ENCODE measurements at places on chromosomes 16 and 17.
A peak's percentile ranks its signal among the peaks of the same experiment; 100 is the strongest.

- DNase-seq = no peak
These were observed 896.8 kb downstream of the CDH11 start for GRCh38 chr16:64225036-64225435.

DNA sequence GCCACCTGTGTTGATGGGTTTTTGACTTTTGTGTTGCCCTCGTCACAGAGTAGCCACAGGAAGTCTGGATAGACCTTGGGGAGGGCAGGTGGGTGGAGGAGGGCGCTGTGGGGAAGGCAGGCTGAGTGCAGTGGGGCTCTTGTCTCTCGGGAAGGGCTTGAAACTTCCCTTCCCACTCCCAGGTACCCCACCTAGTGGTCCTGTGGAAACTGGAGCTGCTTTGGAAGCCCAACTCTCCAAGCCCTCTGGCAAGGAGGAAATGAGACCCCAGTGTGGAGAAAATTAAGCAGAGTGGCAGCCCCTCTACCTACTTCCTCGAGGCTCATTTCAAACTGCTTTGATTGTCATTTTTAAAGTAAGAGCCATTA, 9.2 kb downstream of the CA5A start:
- DNase-seq = no peak

DNA sequence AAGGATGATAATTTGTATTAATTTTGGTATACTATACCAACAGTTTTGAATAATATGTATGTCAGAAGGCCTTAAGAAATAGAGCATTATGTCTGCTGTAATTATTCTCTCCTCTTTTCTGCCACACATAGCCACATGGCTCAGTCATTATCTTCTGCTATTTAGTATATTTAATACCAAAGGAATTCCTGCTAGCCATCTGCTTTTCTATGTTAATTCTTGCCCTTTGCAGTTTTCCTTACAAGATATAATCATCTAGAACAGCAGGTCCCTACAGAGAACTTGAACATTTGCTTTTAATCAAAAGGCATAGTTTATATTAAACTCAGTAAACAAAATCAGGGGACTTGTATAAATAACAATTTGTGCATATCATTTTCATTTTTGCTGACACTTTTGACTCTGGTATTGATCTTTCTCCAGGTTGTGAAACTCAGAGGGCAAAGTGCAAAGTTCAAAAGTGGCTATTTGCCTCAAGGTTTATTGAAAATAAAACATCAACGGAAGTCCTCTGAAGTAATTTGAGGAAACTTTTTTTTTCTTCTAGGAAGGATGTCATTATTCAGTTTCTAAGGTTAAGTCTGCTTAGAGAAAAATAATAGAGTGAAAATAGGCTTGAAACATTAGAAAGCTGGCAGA, 702.0 kb downstream of the KCNJ2 start:
- no peak for DNase-seq

GRCh38 chr17:83081684-83082201, 2.3 kb downstream of the METRNL start:
- peak; percentile 29 for DNase-seq

DNA sequence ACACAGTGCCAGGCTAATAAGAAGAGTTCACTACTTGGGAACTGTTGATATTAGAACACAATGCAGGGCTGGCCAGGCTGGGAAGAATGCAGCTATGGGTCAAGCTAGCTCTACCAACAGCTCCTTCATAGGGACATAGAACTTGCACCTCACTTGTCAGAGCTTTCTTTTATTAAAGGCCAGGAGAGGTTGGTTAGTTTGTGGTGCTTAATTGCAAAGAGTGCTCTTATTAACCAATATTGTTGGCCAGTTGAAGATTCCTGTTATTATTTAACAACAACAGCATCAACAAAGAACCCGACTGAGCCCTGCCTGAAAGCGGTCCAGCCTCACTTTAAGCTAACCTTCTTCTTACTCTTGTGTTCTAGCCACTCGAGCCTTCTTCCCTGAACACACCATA, 43.4 kb upstream of the ANKFN1 start:
- no peak for DNase-seq

DNA sequence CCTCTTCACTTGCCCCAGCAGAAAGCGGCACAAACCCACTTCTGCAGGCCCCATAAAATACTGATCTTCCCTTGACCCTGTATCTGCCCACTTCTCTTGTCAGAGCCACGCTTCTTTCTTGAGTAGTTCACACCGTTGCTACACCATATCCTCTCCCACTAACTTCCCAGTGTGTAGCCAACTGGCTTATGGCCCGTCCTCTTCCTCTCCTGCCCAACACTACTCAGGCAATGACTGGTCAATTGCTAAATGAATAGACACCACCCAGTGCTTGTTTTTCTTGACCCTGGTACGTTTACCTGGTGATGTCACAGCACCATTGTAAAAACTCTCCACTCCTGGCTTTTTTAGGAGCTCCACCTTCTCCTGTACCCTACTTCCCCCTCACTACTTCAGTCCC, 86.9 kb downstream of the NDEL1 start:
- DNase-seq = no peak

GRCh38 chr17:64320613-64321553, 57.8 kb upstream of the TEX2 start:
- peak; percentile 19 for DNase-seq

- no peak for DNase-seq
These were observed 86.1 kb upstream of the HSBP1 start for GRCh38 chr16:83721676-83722075.

DNA sequence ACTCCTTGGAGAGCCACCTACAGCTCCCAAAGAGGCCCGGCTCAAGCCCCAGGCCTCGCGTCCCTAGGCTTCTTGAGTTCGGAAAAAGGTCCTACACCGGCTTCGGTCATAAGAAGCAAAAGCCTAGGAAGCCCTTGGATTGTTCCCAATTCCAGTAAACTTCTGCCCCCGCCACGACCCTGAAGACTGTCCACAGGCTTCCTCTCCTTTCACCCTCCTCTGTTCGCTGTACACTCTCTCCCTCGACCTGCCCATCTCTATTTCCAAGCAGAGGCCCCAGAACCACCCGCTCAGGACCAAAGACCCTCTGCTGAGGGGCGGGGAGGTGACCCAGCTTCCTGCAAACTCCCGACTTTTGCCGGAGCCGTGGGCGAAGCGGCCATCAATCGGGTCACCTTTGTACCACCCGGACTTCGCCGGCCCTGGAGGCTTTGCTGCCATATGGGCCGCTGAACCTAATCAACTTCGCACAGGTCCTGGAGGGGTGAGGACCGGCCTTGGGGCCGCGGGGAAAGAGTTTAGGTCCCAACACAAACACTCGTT, 2.7 kb downstream of the HOXB2 start:
- DNase-seq = no peak

DNA sequence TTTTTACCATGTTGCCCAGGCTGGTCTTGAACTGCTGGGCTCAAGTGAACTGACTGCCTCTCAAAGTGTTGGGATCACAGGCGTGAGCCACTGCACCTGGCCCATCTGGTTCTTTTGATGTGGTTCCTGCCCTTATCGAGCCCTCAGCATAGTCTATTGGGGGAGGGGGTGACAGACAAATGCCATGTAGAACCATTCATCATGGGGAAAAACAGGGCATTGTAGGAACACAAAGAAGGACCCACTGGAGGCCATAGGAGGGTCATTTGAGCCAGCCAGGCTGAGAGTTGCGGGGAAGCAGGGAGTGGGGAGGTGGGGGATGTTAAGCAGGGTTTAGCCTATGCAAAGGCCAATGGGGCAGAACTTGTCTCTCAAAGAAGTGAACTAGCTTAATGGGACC, 11.9 kb downstream of the SEC14L5 start:
- DNase-seq = no peak

DNA sequence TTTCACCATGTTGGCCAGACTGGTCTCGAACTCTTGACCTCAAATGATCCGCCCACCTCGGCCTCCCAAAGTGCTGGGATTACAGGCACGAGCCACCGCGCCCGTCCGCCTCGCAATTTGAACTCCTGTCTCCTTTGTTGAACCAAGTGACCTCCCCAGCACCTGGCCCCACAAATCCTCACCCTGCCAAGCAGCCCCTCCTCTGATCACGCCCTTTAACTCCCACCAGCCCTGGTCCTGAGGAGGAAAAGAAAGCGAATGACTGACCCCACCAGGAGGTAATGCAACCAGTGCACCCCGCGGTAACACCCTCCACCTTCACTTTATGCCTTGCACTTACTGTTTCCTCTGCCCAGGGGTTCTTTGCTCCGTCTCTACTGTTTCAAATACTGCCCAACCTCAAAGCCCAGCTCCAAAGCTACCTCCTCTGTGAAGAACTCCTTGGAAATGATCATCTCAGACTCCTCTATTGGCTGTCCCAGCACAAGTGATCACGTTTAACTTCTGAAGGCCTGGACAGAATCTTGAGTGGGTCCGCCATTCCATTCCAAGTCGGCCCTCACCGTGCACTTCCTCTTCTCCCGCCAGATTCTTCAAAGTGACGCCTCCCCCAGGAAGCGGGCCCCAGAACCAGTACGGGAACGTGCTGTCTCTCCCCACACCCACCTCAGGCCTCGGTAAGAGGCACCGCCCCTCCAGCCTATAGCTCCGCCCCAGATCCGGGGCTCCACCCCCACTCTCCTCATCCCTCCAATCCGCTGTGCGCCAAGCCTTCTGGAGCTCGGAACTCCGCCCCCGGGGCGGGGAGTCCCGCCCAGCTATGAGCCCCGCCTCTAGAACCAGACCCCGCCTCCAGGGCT, 4.4 kb downstream of the CD19 start:
- peak; percentile 57 for DNase-seq

DNA sequence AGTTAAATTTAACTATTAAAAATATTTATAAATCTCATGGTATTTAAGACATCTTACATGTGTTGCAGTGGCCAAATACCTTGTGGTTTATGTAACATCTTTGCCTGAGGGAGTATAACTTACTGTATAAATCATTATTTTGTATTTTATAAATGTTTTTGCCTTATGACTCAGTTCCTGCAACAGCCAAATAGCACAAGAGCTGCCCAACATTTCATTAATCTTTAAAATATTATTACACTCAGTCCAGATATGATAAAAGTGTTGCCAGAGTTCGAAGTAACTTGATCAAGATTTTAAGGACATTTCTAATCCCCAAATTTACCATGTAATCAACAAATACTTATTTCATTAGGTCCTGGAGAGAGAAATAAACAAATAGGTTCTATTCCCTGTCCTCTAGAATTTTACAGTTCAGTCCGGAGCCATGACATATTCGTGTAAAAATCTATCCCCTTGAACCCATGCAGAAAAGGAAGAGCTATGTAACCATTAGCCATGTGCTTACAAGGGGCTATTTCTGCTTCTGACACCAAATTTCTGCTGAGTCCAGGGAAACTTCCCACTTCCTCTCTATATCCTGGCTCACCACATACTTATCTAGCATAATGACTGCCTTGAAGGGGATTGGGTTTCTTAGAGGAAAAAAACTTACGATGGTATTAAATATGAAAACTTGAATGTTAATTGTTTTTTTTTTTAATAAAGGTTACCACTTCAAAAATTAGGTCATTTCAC, 44.0 kb downstream of the IRX6 start:
- no peak for DNase-seq

- DNase-seq = no peak
These were observed 67.9 kb downstream of the N4BP1 start for GRCh38 chr16:48542020-48542473.

DNA sequence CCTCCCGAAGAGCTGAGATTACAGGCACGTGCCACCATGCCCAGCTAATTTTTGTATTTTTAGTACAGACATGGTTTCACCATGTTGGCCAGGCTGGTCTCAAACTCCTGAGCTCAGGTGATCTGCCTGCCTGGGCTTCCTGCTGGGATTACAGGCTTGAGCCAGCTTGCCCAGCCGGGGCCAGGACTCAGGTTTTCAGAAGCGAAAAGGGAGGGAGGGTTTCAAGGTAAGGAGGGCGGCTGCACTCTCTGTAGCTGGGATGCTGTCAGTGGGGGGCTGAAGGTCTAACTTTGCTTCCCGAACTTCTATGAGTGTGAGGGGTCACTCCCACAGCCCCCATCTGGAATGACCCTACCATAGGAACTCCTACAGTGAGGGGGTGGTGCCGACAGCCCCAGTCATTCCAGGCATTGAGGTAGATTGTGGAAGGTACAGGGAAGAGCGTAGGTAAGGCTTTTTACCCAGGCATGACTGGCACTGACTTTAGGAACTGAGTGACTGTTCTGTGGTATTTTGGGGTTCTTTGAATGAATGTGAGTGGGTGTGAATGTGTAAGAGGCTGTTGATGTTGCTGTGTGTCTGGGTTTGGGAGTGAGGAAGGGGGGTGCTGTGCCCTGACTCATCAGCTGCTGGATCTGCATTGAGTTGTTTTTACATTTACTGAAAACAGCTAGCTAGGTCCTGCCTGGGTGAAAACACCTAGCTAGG, 3.8 kb upstream of the C1QL1 start:
- peak; percentile 49 for DNase-seq

- DNase-seq = no peak
These were observed at the start of gene C16orf96 for GRCh38 chr16:4556112-4556511. Gene C16orf96, plus strand, starts transcription at chr16:4556340. Its CDS starts 150 bp downstream, at chr16:4556490.

DNA sequence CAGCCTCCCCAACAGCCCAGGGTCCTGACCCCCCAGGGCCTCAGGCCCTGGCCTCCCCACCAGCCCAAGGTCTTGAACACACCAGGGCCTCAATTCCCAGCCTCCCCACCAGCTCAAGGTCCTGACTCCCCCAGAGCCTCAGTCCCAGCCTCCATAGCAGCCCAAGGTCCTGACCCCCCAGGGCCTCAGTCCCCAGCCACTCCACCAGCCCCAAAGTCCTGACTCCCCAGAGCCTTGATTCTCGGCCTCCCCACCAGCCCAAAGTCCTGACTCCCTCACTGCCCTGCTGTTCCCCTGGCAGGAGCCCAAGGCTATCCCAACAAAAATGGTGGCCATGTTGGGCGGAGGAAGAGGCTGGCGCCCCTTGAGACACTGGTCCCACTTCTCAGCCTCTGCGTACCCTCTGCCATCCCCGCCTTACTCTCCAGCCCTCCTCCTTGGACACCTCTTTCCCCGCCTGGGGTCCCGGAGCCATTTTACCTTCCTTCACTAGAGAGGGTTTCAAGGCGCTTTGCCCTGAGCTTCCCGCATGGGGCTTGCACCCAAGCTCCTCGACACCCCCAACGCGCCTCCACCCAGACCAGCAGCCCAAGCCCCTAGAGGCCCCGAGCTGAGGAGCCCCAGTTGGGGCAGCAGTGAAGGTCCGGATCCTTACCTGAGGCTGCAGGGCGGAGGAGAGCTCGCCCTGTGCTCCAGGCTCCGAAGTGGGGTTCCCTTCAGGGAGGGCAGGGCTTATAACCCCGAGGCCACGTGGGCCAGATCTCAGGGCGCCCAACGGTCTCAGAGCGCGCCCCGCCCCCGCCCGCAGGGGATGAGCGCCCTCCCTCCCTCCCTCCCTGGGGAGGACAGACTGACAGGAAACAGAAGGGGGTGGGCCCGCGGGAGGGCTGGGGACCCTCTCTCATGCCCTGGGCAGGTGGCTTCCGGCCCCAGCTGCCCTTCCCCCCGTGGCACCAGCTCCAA, 3.5 kb upstream of the TSPOAP1 start:
- peak; percentile 88 for DNase-seq

GRCh38 chr17:47810200-47810821, 11.3 kb downstream of the OSBPL7 start:
- DNase-seq = peak; percentile 14

GRCh38 chr16:88300463-88300835, 82.3 kb upstream of the ZNF469 start:
- DNase-seq = no peak

- DNase-seq = no peak
These were observed 139.4 kb upstream of the RPH3AL start for GRCh38 chr17:492022-492413.
